ENCODE measurements at places on chromosomes 11 and 22.
A peak's percentile ranks its signal among the peaks of the same experiment; 100 is the strongest.

DNA sequence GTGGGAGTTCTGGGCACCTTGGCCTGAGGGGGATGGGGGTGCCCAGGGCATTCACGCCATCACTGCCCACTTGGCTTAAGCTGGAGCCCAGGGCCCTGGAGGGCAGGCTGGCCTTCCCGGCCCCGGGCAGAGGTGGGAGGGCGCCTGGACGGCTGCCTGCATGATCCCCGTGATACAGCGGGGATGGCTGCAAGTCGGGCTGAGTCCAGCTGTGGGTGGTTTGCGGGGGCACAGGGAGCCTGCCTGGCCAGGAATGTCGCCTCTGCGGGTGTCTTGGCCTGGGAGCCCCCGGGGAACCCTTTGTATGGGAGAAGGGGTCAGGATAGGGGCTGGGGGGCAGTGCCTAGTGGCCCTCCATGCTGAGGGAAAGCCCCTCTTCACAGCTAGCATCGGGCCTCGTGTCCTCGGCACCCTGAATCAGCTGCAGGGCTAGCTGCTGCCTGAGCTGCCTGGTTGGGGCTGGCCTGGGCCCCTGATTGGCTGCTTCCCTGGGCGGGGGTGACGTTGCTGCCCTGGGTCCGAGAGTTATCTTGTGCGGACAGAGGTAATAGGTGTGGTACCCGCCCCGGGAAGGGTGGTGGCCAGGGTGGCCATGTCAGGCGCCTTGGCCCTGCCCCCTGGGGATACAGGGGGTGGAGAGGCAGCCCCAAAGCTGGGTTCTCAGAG lies 8.3 kb downstream of the BRSK2 start:
- no peak for DNase-seq

- DNase-seq: no peak
Measured at GRCh38 chr22:39276440-39277141, 31.8 kb upstream of the PDGFB start.

GRCh38 chr11:118930094-118930712 lies 4.5 kb upstream of the BCL9L start:
- DNase-seq: peak; percentile 66

DNA sequence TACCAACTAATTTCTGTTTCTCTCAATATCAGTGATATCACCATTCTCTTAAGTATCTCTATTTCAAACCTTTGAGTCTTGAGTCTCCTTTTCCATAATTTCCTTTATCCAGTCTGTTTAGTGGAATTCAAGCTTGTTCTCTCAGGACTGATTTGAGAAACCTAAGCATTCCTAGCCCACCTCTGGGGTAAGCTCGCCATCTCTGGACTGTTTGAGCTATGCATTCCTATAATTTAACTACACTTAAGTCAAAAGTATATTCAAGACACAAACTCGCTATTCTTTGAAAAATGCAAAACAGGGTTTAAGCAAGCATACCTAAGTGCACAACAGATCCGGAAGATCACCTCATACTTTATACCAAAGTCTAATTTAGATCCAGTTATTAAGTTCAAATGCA lies 2.1 kb upstream of the DLAT start:
- no peak for DNase-seq

DNA sequence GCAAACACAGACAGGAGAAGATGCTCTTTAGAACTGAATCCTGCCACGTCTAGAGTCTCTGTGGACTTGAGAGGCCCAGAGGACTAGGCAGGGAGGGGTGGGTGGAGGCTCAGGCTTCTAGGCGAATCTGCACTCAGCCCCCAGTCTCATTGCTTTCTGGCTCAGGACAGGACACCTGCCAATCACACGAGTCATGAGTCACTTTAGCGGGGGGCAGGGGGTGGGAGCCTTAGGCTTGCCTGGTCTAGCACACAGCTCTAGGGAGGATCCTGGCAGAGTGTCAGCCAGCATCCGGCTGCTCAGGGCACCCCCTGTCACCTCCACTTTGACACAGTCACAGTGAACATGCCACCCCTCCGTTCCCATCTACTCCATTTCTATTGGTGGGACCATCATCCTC lies 167.7 kb downstream of the CEP164 start:
- DNase-seq: no peak

DNA sequence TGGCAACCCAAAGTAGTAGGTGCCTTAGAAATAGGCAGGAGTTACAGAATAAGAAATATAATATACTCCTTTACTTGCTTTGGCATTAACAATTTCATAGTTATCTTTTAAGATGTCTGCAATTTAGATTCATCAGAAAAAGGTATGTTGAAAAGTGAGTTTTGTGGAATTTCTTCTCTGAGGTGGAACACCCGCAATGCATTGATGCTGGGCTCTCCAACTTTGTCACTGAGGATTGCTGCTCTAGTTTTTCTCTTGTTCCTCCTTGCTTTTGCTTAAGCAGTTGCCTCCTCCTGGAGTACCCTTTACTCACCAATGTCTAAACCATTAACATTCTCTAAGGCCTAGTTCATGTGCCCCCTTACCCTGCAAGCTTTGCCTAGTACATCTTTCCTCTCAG lies 14.1 kb upstream of the ME3 start:
- DNase-seq: no peak

- DNase-seq: no peak
Measured at GRCh38 chr11:113286009-113286408, 28.4 kb upstream of the TTC12 start.

DNA sequence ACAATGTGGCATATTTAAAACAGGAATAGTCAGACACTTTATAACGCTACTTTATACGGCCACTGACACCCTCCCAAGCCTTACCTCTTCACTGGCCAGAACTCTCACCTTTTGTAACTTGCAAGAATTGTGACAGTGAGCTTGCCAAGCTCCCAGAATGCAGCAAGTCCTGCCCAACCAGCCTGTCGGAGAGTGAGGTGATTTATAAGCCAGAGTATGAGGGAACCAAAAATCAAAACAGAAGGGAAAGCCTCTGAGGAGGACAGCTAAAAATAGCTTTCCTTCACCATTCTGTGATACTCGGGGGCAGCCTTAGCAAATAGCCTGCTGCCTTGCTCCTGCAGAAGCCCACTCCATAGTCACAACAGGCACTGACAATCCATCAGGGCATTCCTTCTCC lies 229.7 kb downstream of the FAM76B start:
- DNase-seq: no peak

DNA sequence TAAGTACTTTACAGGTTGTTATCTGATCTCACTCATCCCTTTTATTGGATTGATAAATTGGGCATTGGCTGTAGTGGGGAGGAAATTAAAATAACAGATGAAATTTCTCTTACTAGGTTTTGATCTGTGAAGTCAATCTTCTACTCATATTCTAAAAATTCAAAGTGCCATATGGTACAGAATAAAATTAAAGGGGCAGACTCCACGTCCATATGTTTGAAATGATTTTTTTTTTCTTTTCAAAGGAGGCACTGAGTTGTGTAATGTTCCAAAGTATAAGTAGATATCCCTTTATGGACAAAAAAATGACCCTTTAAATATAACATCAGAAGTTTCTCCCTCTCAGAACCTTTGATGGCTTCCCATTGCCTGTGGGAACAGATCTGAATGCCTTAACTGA lies 207.4 kb downstream of the DBX1 start:
- no peak for DNase-seq

- DNase-seq: no peak
Measured at GRCh38 chr22:42069801-42070516, 653 bp downstream of the NAGA start.

DNA sequence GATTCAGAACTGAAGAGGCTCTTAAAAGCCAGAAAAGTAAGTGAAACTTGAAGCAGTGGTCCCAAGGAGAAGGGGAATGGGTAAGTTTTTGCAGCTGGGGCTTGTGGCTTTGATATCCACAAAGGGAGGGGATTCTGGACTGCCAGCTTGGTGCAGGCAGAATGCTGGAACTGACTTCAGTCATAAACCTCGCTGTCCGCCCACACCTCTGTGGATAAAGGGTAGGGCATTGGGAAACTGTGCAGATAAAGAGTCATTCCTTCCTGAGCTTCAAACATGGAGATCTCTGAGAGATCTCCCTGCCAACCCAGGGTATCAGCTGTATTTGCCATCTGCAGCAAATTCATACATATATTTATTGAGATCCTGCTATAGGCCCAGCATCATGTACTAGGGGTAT lies 124.3 kb upstream of the OR9Q1 start:
- DNase-seq: no peak

DNA sequence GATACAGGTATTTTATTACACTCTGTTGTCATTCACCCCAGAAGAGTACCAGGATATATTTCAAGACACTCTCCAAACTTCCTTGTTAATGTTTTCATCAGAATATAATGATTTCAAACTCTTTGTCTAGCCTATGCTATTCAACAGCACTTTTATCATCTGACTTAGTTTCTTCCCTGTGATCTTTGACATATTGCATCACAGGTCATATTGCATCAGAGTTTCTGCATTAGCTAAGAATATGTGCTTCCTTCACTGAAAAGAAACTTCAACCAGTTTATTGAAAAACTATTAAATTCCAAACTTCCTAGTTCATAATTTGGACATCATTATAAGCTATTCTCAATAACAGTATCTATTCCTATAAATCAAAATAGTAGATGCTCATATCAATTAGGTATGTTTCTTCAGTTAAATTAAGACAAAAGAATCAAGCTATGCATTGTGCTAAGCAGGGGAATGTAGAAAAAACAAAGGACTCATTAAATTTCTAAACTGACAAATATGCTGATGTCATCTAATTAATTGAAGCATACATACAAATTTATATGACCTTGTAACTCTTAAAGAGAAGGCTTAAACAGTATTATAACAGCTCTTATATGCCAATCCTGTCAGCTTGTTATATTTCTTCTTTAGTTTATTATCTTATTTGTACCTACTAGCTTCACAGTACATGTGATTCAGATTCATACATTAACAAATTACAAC lies 361.8 kb upstream of the LUZP2 start:
- DNase-seq: no peak

- no peak for DNase-seq
Measured at GRCh38 chr11:12149672-12150225, 39.4 kb downstream of the MICAL2 start.

DNA sequence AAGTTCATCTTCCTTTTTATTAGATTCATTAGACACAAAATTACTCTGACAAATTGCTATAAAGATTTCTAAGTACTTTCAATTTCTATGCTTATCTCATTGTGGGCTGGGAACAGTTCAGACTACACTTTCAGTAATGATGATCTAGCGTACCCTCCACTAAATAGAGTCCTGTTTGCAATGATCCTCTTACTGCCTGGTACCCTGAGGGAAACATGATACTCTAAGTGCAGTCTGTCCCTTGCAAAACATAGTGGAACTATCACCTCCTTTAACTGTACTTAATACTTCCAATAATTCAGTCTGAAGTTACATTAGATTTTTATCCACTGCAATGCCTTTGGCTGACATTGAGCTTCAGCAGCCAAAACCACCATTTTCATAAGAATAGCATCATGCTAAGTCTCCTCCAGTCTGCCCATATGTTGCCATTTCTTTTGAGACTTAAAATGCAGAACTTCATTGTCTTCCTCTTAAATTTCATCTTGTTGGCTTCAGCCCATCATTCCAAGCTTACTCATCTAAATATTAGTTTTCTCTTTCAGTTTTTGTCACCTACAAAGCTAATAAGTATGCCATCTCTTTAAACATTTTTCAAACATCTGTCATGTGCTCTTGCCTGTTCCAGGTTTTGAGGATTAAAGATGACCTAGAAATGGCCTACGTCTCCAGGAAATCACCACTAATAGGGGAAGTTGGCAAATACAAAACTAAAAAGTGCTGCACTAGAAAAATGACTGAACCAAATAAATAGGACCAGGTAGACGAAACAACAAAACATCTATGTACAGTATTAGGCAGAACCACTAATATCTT lies 55.5 kb downstream of the PAK1 start:
- DNase-seq: no peak

DNA sequence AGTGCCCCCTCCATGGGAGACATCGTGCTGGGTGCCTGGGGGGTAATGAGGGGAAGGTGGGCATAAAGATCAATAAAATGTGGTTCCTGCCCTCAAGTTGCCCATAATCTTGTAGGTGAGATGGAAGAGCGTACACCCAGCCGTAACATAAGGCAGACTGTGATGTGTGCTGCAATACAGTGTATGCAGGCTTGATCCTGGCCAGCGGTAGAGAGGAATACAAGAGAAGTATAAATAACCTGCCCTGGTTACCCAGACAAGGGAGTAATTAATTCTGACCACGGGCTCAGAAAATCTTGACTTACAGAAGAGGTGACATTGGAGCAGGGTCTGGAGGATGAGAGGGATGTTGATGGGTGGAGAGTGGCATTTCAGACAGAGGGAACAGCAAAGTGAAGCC lies 43.7 kb downstream of the TECTA start:
- no peak for DNase-seq

- DNase-seq: no peak
Measured at GRCh38 chr11:5303626-5304025, 1.9 kb upstream of the OR51B4 start.

DNA sequence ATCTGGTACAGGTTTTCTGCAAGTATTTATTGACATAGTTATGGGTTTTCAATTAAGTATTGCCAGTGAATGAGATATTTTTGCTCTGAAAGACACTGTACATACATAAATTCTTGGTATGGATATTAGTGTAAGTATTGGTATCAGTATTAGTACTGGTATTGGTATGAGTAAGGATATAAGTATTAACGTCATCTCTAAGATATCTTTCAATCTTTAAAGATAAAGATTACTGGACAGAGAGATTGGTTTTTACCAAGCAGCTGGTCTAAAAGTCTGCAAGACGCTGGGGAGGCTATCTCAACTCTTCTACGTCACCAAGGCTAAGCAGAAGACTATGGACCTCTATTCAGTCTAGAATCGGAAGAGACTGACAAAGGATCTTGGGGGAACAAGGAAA lies 234.5 kb downstream of the NXPE2 start:
- DNase-seq: no peak

GRCh38 chr11:9535189-9535781 lies 38.2 kb upstream of the WEE1 start:
- peak; percentile 44 for DNase-seq

- no peak for DNase-seq
Measured at GRCh38 chr22:49899530-49899929, 18.7 kb downstream of the ALG12 start.
